ENCODE measurements at places on chromosomes 7 and 10.

GRCh38 chr10:85857791-85858190 lies 508.8 kb downstream of the GRID1 start:
- no peak for DNase-seq

- DNase-seq: no peak
Measured at GRCh38 chr10:131911451-131911850, 10.6 kb downstream of the PPP2R2D start.

DNA sequence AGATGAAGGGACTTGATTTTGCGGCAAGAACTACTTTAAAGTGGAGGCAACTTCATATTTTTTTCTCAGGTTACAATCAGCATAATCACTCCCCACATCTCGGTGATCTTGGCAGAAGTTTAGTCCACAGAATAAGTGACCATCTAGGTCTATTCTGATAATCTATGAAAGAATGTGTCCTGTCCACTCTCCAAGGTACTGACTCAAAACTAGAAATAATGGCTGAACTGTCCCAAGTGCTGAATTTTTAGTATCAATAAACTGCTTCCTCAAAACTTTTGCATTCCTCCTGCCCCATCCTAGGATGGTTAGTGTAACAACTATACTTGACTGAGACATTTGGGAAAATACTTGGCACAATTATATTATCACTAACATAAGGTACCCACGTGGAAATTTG lies 10.9 kb upstream of the CHRM2 start:
- DNase-seq: no peak

DNA sequence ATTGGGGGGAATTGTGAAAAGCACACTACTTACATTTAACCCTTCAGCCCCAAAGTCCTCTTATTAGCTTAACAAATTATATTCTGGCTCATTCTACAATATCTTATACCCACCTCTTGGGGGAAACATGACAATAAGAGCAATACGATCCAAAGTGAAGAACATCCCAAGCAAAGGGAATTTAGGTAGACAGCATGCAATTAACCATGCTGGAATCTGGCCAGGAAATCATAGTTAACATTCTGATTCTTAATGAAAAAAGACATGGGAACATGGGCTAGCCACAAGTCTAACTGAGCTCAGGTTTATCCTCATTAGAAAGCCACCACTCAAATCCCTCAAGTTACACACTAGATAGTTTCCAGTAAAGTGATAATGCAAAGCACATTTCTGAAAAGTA lies 241.9 kb upstream of the SLC26A5 start:
- DNase-seq: no peak

GRCh38 chr10:29124864-29125263 lies 164.0 kb upstream of the LYZL1 start:
- DNase-seq: no peak

DNA sequence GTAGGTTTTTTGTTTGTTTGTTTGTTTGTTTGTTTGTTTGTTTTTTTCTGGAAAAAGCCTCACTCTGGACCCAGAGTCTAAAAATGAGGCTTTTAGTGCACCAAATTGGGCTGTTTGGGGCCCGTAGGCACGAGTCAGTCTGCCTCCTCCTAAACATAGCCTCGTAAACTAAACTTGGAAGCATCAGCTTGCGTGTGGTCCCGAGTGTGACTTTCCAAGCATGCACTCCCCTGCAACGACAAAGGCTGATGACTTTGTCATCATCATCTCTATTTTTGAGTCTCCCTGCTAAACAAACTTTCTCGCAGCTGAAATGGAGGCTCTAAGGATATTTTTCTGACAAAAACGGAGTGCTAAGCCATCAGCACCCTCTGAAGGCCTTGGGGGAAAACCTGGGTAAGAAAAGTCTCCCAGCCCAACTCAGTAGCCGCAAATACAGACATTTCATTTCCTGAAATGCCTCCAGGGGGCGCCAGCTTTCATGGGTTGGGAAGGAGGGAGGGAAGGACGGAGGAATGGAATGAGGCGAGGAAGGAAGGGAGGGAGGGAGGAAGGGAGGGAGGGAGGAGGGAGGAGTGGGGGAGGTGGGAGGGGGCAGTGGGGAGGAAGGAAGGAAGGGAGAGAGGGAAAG lies 245.9 kb downstream of the KCNMA1 start:
- DNase-seq: no peak

DNA sequence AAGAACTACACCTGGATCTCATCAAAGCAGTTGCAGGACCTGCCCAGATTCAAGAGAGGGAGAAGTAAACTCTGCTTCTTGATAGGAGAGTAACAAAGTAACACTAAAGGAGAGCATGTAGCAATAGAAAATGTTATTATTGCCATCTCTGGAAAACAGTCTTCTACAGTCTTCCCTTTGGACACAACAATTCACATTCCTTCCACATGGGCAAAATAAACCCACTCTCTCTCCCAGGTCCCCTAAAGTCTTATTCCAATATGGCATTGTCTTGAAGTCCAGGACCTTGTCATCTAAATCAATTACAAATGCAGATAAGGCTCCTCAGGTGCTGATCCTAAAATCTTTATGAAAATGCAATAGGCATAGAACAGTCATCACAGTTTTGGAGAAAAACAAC lies 10.3 kb upstream of the WNT2 start:
- no peak for DNase-seq

DNA sequence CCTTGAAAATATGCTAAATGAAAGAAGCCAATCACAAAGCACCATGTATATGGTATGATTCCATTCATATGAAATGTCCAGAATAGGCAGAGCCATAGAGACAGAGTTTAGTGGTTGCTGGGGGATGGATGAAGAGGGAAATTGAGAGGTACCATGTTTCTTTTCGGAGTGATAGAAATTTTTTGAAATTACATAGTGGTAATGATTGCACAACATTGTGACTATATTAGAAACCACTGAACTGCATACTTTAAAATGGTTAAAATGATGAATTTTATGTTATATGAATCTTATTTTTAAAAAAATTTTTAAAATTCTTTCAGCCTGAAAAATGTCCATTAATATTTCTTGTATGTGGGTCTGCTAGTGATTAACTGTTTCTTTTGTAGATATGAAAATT lies 26.1 kb downstream of the DNAJC9 start:
- no peak for DNase-seq

DNA sequence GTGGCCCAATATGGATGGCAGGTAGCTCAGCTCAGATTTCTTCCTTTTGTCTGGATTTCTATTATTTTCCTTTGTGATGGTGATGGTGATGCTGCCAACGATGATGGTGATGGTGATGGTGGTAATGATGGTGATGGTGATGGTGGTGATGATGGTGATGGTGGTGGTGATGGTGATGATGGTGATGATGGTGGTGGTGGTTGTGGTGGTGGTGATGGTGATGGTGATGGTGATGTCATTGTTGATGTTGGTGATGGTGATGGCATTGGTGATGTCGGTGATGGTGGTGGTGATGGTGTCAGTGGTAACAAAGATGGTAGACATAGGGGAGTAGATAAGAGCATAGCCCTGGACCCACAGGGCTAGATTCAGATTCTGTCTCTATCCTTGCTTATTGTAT lies 25.4 kb downstream of the TTYH3 start:
- no peak for DNase-seq

- DNase-seq: no peak
Measured at GRCh38 chr7:10940704-10941355, 32.8 kb upstream of the PHF14 start.

DNA sequence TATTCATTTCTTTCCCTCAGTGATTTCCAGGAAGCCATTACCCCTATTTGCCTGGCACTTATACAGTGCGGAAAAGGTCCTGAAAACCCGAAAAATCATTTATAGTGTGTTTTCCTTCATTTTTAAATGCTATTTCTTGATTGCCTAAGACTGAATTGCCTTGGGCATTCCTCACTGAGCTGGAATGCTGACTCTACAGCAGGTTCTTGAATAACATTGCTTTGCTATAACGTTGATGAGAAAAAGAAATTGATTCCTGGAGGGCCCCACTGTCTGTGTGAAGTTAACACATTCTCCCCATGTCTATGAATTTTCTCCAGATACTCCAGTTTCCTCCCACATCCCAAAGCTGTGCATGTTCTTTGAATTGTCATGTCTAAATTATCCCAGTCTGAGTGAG lies 308.5 kb downstream of the EXOC4 start:
- no peak for DNase-seq
